Activated T-helper 2 cell treated with anti-CD3 and anti-CD28 coated beads, Interferon-gamma antibody, Interleukin-2, Interleukin-4, amounts not matched to agents 10 μg/mL and 5 μg/mL and 100 μg/mL, durations not matched to agents 14 hours and 24 hours and 36 hours (primary cell): ENCODE measurements at places on chromosomes 4 and X.

DNA sequence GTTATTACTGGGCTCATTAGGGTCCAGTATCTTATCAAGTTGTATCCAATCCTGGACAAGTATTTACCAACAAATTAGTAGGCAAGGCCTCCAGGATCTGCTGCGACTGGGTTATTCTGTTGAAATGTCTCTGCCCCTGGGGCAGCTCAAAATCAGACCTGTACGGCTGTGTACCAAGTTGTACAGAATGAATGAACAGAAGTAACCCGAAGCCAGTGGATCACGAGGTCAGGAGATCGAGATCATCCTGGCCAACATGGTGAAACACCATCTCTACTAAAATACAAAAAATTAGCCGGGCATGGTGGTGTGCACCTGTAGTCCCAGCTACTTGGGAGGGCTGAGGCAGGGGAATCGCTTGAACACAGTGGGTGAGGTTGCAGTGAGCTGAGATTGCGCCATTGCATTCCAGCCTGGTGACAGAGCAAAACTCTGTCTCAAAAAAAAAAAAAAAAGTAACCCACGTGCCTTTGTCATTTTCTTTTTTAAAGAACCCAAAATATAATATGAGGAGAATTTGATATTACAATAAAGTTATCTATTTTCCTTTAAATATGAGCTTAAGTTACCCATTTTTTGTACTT lies 127.3 kb downstream of the CBR4 start:
- no peak overlapping the region for H3K4me3 ChIP-seq
- DNase-seq: no peak

GRCh38 chrX:128781506-128781905 lies 729.3 kb upstream of the ACTRT1 start:
- peaks cover 4% of the 10 kb centered on the region for H3K4me1 ChIP-seq
- no peaks in the 10 kb centered on the region for H3K27me3 ChIP-seq
- DNase-seq: no peak
- no peaks in the 10 kb centered on the region for H3K36me3 ChIP-seq
- no peak overlapping the region for H3K27ac ChIP-seq
- no peak overlapping the region for H3K4me3 ChIP-seq

GRCh38 chr4:95250544-95251137 lies 298.1 kb downstream of the UNC5C start:
- no peak for DNase-seq

- H3K4me3 ChIP-seq: no peak overlapping the region
- H3K27me3 ChIP-seq: no peaks in the 10 kb centered on the region
- H3K4me1 ChIP-seq: no peaks in the 10 kb centered on the region
- no peak for DNase-seq
- H3K27ac ChIP-seq: no peak overlapping the region
Measured at GRCh38 chr4:21688596-21689265, 259.8 kb downstream of the KCNIP4 start.

- DNase-seq: no peak
- H3K27me3 ChIP-seq: no peaks in the 10 kb centered on the region
- peaks cover 17% of the 10 kb centered on the region for H3K36me3 ChIP-seq
- H3K4me3 ChIP-seq: no peak overlapping the region
- H3K4me1 ChIP-seq: peaks cover 42% of the 10 kb centered on the region
Measured at GRCh38 chr4:7872264-7872771, 67.3 kb downstream of the AFAP1 start.

DNA sequence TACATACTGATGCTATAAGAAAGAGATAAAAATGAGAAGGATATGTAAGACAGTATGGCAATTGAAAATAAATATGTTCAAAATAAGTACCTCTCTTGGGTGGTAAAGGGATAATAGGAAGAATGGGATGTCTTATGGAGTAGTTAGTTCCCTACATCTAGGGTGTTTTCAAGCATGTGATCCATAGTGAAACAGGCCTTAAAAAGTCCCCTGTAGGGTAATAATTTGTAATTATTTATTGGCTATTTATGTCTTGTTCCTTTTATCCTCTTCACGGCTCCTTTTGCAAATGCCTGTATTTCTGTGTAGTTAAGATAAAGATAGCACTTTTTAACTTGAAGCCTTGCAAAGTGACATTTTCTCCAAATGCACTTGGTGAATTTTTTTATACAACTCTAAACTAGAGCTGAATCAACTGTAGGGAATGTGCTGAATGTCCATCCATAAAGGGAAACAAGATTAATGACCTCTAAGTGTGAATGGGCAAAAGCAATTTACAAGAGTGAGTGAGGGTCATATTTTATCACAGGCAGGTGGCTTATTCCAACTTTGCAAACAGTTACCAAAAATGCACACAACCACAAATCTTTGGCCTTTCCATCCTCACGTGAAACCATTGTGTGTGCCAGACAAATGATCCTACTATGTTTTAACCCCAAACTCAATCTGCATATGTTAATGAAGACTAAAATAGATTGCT lies 299.0 kb downstream of the KCNIP4 start:
- no peaks in the 10 kb centered on the region for H3K36me3 ChIP-seq
- DNase-seq: no peak
- no peaks in the 10 kb centered on the region for H3K4me1 ChIP-seq
- H3K27me3 ChIP-seq: no peaks in the 10 kb centered on the region

- H3K27me3 ChIP-seq: peaks cover 8% of the 10 kb centered on the region
- H3K36me3 ChIP-seq: no peaks in the 10 kb centered on the region
- H3K27ac ChIP-seq: no peak overlapping the region
- H3K4me1 ChIP-seq: peaks cover 7% of the 10 kb centered on the region
Measured at GRCh38 chrX:153873282-153874084, 12.5 kb downstream of the L1CAM start.

DNA sequence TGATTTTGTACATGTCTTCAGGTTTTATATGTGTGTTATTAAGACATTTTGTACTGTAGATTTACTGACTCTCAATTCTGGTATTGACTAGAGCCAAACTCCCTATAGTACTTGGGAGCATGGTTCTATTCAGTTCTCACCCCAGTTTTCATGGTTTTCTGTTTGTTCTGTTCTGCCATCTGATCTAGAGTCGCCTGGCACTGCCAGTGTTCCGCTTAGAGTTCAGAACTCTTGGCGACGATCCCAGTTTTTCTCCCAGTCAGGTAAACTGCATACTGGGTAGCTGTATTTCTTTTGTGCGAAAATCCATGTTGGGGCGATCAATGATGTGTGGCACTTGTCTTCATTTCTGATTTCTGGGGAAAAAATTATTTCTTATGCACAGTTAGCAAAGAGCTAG lies 78.0 kb downstream of the PHOX2B start:
- H3K36me3 ChIP-seq: no peaks in the 10 kb centered on the region
- no peaks in the 10 kb centered on the region for H3K4me1 ChIP-seq
- H3K4me3 ChIP-seq: no peak overlapping the region
- no peak overlapping the region for H3K27ac ChIP-seq
- DNase-seq: no peak
- no peaks in the 10 kb centered on the region for H3K27me3 ChIP-seq
